HFF-Myc (cell line): ENCODE measurements at places on chromosomes 16 and 17.

- DNase-seq: no peak
Measured at GRCh38 chr17:44747566-44747965, 11.2 kb upstream of the ADAM11 start.

GRCh38 chr17:18246880-18247612 is 11.5 kb downstream of the FLII start:
- DNase-seq: no peak

GRCh38 chr16:8642146-8642545 is 20.6 kb downstream of the METTL22 start:
- no peak for DNase-seq

DNA sequence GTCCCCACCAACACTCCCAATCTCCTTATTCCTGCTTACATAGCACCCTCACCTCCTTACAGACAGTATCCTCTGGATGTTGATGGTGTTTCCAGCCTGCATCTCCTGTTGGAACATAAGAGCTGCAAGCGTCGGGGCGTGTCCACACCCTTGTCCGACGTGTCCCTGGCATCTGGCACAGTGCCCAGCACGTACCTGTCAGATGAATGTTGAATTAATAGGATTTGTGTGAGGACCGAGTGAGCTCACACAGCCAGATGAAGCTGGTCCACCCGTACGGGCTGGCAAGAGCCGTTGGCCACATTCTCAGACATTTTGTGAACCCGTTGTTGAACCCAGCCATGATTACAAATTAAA is 12.2 kb upstream of the CBX4 start:
- no peak for DNase-seq

DNA sequence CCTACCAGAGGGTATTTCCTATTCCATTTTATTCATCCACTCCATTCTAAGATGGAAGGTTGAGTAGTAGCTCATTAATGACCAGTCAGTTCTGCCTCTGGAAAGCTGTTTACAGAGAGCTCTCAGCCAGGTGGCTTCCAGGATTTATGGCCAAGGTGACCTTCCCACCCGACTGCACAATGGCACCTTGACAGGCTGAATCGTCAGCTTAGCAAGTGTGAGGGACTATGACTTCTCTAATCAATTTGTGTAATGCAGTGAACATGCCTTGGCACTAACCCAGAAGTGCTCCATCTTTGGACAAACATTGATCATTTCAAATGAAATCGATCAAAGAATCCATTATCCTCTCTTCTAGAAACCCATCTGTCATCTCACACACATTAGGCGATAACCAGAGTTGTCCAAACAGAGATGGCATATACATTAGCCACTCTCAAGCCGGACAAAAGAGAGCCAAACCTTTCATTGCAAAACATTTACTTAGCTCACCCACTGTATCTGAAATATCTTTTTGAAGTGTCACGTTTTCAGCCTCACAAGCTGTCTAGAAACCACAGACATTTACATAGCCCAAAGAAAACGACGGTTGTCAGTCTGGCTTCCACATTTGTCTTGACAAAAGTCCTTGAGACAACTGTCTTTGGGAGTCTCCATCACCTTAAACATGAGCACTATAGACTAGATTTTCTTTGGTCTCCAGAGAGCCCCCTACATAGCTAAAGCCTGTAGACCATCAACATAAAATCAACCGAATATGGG is 35.6 kb downstream of the CLEC3A start:
- DNase-seq: no peak

- no peak for DNase-seq
Measured at GRCh38 chr17:7590743-7591142, 849 bp upstream of the SOX15 start.

- peak; percentile 19 for DNase-seq
Measured at GRCh38 chr17:12756786-12757185, 32.5 kb upstream of the ARHGAP44 start.

DNA sequence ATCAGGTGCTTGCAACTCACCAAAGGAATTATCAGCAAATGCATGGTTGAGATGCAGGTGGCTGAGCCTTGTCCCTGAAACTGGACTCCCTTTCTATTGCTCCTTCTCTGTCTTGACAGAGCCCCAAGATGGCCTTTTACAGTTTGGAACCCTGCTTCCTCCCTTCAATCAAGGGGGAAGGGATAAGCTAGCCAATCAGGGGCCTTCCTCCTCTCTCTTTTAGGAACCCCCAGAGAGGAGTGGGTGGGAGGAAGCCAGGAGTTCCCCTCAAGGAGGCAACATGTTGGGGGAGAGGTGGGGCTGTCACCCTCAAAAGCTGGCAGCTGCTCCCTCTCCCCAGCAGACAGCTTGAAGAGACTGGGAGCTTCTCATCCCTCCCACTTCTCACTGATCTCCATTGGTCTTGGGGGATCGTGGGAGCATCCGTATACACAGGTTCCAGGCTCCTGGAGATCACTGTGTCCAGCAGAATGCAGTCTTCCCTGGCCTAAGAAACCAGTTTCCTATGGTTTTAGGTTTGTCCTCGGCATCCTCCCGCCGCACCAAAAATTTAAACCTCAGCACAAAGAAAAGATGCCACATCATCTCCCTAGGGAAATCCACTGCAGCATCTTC is 7.2 kb downstream of the RASL10B start:
- no peak for DNase-seq

GRCh38 chr17:35073991-35074627 is 10.6 kb upstream of the RFFL start:
- no peak for DNase-seq

- peak; percentile 24 for DNase-seq
Measured at GRCh38 chr16:31409433-31409832, 16.3 kb downstream of the ITGAD start.

DNA sequence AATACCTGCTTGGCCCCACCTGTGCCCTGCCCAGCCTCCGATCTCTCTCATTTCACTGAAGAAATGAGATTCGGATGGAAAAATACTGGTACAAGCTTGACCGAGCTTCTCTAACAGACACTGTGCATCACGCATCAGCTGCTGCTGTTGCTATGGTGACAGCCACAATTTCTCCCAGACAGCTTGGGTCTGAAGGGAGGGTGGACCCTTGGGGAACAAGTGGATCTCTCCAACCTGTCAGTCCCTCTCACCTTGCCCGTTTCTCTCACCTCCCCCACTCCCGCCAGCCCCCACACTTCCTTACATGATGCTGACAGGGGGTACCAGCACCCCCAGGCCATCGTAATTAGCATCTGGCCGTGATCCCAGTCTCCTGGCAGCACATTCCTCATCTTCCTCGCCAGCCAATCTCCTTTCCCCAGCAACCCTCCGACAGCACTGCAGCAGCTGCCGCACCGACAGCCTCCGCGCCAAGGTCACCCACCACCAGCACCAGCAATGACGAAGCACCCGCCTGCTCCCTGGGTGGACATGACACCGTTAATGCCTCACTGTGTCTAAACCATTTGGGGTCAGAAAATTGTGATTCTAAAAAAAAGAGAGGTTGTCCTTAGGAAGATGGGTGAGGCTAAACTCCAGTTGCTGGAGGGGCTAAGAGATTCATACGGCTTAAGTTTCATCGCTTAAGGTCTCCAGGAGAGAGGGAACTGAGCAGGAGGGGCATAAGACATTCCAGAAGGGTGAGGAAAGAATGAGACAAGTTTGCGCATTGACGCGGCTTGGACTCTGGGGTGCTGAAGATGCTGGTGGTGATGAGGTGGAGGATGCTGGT is 58.6 kb upstream of the TNRC6A start:
- DNase-seq: peak; percentile 78

DNA sequence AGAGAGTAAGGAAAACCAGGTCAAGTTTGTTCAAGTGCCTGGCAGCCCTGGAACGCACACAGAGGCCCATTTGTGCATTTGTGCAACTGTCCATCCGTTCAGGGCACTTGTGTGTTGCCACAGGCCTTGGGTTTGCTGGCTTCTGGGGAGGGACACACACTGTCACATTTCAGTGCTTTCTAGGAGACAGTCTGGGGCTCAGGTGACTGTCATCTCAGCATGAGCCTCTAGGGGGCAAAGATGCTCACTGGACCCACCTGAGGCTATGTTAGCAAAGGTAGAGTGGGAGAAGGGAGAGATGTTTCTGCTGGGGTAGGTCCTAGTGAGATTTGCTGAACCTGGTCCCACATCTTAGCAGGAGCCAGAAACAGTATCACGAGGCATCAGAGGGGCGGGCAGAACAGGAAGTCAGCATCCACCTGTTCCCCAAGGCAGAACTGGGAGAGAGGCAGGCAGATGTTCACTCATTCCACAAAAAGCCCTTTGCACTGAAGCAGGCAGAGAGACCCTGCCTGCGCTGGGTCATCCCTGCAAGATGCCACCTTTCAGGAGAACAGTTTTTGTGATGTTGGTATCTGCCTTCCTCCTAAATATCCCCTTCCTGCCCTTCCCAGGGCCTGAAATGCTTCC is 48.5 kb downstream of the RAI1 start:
- no peak for DNase-seq

GRCh38 chr17:17109907-17110306 is 67.7 kb downstream of the MPRIP start:
- no peak for DNase-seq

GRCh38 chr17:193426-193810 is 12.0 kb upstream of the DOC2B start:
- DNase-seq: no peak

- no peak for DNase-seq
Measured at GRCh38 chr16:78655331-78656113, 556.1 kb downstream of the WWOX start.

- DNase-seq: no peak
Measured at GRCh38 chr16:27221576-27222248, 18.4 kb downstream of the KDM8 start.

DNA sequence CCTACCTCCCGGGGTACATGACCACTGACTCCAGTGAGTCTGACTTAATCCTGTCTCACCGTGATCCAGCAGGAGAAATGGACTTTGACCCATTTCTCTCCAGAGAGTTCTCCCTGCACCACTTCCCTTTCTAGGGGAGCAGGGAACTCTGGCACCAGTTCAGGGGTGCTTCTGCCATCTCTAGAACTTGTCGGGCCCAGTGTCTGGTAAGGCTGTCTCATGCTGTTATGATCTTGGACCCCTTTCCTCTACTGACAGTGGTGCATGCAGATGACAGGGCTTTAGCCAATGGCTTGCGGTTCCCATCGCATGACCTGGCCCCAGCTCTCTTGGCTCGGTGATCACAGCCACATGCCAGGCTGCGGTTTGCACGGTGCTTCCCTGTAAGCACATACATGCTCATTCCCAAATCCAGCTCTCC is 62.0 kb downstream of the SLC39A11 start:
- DNase-seq: no peak

DNA sequence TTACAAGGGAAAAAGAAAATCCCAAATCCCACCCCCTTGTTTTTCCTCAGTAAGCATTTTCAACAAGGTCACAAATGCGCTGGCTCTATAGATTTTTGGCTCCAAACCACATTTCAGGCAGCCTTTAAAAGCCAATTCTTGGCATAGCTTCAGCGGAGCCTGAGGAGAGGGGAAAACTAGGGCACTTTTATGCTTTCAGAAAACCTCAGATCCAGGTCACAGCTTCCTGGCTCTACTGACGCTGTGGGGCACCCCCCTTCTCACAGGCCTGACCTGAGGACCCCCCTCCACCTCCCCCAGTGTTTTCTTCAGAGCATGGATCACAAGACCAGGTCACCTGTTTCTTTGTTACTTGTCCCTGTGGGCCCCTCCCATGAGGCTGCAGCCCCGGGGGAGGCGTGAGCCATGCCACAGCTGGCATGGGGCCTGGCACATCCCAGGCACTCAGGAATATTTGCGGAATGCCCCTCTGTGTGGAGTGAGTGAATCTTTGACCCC is 30.1 kb upstream of the MTSS2 start:
- peak; percentile 61 for DNase-seq

- DNase-seq: no peak
Measured at GRCh38 chr16:7026639-7027038, 306.0 kb upstream of the RBFOX1 start.

DNA sequence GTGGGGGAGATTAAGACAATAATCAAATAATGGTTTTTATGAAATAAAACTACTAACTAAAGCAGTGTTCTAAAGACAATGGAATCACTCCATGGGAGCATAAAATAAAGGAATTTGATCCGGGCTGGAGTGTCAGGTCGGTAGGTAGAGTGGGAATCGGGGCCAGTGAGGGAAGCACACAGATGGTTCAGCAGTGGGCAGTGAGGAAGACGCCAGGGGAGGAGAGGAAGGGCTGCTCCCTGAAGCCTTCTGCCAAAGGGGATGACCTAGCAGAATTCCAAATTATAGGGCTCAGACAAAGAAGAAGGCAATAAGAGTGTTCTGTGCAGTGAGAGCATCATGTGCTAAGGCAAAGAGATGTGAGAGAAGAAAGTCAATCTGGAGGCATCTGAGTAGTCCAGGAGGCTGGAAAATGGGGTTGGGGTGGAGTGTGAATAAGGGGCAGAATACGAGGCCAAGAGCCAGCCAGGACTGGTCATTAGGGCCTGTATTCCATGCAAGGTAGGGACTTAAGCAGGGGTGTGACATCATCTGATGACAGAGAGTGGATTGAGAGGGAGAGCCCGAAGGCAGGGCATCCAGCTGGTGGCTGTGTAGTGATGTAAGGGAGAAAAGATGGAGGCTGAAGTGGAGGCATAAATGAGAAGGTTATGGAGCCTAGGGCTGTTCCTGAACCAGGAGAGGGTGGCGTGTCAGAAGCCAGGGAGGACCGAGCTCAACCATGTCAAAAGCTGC is 137.6 kb downstream of the COPRS start:
- no peak for DNase-seq

DNA sequence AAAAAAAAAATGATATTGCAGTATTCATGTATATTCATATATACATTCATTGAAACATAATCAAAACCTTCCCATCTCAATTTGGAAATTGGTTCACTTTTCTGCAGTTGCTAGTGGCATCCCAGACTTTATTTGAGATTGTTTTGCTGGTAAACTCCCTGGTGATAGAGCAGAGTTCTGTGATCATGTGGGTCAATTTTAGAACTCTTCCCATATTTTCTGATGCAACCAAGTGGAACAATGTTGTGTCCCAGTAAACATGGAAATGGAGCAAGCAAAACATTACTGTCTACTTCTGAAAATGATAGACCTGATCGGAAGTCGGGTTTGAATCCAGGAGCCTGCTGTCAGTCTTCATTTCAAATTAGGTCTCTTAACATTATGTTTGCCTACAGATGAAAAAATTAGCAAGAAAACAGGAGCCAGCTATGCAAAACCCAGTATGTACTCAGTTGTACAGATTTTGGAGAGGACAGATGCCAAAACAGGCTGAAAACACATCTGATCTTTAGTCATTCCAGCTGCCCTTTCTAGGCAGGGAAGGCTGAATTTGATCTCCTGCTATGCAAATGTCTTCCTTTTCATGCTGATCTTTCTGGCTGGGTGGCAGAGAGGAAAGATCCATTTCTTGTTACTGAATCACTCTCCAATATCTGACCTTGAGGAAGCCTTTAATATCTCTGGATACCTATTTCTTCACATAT is 786.6 kb upstream of the SOX9 start:
- DNase-seq: no peak

- no peak for DNase-seq
Measured at GRCh38 chr16:27515874-27516353, 33.8 kb downstream of the GTF3C1 start.

- no peak for DNase-seq
Measured at GRCh38 chr17:42404326-42405055, 16.2 kb upstream of the STAT3 start.

GRCh38 chr17:47732399-47733046 is 513 bp upstream of the TBX21 start:
- no peak for DNase-seq

DNA sequence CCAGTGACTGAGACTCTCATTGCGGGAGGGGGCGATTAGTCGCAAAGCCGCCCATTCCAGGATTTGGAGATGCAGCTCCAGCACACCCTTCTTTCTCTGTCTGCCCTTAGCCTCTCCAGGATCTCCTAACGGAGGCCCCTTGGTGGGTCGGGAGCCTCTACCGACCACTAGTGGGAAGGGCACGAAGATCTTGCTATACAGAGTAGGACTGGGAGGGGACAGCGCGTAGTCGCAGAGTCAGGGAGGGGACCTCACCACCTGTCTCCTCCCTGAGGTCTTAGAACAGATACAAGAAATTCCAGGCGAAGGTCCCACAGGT is 588 bp upstream of the SMTNL2 start:
- DNase-seq: no peak
